HAP-1 (cell line): ENCODE measurements at places on chromosomes 3 and 15.

- DNase-seq: no peak
Measured at GRCh38 chr15:101431301-101431700, 58.2 kb downstream of the PCSK6 start.

DNA sequence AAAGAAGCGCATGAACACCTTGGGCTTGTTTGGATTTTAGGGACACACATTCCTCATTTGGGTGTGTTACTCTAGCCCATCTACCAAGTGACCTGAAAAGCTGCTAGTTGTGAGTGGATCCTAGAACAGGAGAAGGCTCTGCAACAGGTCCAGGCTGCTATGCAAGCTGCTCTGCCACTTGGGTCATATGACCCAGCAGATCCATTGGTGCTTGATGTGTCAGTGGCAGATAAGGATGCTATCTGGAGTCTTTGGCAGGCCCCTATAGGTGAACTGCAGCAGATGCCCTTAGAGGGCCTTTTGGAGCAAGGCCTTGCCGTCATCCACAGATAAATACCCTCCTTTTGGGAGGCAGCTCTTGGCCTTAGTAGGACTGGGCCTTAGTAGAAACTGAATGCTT, 53.2 kb downstream of the PAQR5 start:
- no peak for DNase-seq

DNA sequence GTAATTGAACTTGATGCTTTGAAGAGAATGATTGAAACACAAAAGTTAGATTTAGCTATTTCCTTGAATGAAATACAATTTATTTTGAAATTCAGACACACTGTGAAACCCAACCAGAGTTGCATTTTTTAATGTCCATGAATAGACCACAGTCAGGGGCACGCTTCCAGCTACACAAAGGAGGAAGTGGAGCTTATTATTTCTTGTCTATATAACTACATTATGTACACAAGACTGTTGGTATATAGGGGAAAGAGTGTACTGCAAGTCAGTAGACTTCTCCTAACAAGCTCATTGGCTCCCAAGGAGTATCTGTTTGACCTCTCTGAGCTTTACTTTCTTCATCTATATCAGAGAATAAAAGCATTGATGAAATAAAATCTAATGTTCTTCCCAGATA, 326.2 kb downstream of the RYR3 start:
- DNase-seq: no peak

- no peak for DNase-seq
Measured at GRCh38 chr3:35864871-35865270, 225.5 kb downstream of the ARPP21 start.

DNA sequence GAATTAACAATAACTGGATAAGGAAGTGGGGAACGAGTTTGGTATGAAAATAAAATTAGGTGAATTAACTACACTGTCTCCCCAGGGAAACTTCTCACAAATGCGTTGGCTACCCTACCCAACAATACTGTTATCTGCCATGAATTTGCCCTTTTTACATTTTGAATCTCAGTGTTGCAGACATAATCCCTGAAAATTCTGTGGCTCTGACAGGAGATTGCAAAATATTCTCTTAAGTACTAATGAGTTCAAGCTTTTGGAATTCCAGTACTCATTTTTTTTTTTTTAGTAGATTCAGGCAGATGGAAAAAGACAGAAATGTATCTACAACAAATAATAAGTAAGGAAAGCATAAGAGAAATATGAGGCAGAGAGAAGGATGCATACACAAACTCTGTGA, 332.6 kb downstream of the LSAMP start:
- no peak for DNase-seq

DNA sequence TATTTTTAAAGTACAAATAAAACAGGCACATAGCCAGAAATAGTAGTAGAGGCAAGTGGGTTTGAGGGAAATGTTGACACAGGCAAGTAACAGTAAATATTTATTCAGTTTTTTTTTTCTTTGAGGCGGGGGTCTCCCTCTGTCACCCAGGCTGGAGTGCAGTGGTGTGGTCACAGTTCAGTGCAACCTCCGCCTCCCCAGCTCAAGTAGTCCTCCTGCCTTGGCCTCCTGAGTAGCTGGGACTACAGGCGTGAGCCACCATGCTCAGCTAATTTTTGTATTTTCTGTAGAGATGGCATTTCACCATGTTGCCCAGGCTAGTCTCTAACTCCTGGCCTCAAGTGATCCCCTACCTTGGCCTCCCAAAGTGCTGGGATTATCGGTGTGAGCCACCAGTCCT, 43.5 kb downstream of the PHLDB2 start:
- DNase-seq: no peak
